ENCODE measurements at places on chromosomes 2 and 18. TPM values are rescaled to one million over a fixed set of nuclear protein-coding genes. Genes with fewer than 3 reads are reported as not detected.

The AP1S3 gene
- 9.1 TPM for total RNA-seq

The CDK5R2 gene
- not detected for total RNA-seq

The ABCG5 gene
- total RNA-seq: not detected

The SERPINB11 gene
- total RNA-seq: not detected

The ONECUT2 gene
- not detected for total RNA-seq

The ANO7 gene
- 0.31 TPM for total RNA-seq

The KCNE4 gene
- not detected for total RNA-seq

The IGFBP5 gene
- 0.18 TPM for total RNA-seq

The ST8SIA5 gene
- not detected for total RNA-seq

The TEX51 gene
- total RNA-seq: not detected

The PLB1 gene
- total RNA-seq: 1.0 TPM

The NCKAP5 gene
- not detected for total RNA-seq

The ARMC9 gene
- total RNA-seq: 0.92 TPM

The MC5R gene
- total RNA-seq: not detected

GRCh38 chr2:161321944-161322648 is 13.9 kb downstream of the PSMD14 start:
- no peak for DNase-seq
- peaks cover 56% of the 10 kb centered on the region for H3K36me3 ChIP-seq
- H3K27ac ChIP-seq: no peak overlapping the region
- H3K27me3 ChIP-seq: no peaks in the 10 kb centered on the region
- H3K4me3 ChIP-seq: no peak overlapping the region
- peaks cover 2% of the 10 kb centered on the region for H3K4me1 ChIP-seq

- H3K4me1 ChIP-seq: no peaks in the 10 kb centered on the region
- H3K36me3 ChIP-seq: no peaks in the 10 kb centered on the region
- H3K27me3 ChIP-seq: peaks cover 36% of the 10 kb centered on the region
- no peak overlapping the region for H3K27ac ChIP-seq
- H3K4me3 ChIP-seq: no peak overlapping the region
Observed at GRCh38 chr18:48433541-48433940, 24.4 kb upstream of the ZBTB7C start.

DNA sequence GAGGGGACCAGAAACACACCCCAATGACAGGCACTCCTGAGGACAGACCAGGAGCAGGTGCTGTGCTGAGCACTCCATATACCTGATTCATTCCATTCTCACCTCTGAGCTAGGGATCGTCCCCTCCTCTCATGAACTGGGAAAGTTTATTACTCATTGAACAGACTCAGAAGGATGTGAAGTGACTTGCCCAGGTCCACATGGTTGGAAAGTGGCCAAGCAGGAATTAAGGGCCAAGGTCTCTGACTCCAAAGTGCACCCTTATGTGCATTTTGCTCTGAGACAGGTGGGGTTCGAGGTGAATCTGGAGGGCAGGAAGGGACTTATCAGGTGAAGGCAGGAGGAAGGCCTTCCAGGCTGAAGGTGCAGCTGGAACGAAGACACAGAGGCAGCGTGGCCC is 25.1 kb upstream of the PLB1 start:
- no peak overlapping the region for H3K4me3 ChIP-seq
- H3K4me1 ChIP-seq: peaks cover 36% of the 10 kb centered on the region
- no peaks in the 10 kb centered on the region for H3K36me3 ChIP-seq
- H3K27me3 ChIP-seq: peaks cover 7% of the 10 kb centered on the region
- H3K27ac ChIP-seq: peak overlapping the region; percentile 65
- no peak for DNase-seq

DNA sequence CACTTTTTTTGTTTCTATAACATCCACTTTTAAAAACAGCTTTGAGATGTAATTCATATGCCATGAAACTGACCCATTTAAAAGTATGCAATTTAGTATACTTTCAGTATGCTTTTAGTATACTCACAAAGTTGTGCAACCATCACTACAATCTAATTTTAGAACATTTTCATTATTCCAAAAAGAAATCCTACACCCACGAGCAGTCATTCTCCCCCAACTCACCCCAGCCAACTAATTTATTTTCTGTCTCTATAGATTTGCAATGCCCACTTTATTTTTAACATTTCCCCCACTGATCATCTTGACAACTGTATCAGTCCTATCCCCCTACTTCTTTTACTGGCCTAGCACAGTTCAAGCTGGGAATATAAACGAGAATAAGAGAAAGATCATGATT is 39.1 kb downstream of the FAM98A start:
- H3K36me3 ChIP-seq: peaks cover 3% of the 10 kb centered on the region
- H3K4me1 ChIP-seq: peaks cover 1% of the 10 kb centered on the region
- no peak overlapping the region for H3K4me3 ChIP-seq
- no peak for DNase-seq
- H3K27ac ChIP-seq: no peak overlapping the region

GRCh38 chr2:4291430-4291829 is 588.1 kb downstream of the DCDC2C start:
- no peaks in the 10 kb centered on the region for H3K36me3 ChIP-seq
- H3K4me1 ChIP-seq: no peaks in the 10 kb centered on the region
- H3K27ac ChIP-seq: no peak overlapping the region

GRCh38 chr2:70615222-70615621 is 61.6 kb upstream of the TGFA start:
- H3K4me1 ChIP-seq: peaks cover 5% of the 10 kb centered on the region
- peaks cover 12% of the 10 kb centered on the region for H3K27me3 ChIP-seq
- no peak overlapping the region for H3K4me3 ChIP-seq
- H3K36me3 ChIP-seq: no peaks in the 10 kb centered on the region

DNA sequence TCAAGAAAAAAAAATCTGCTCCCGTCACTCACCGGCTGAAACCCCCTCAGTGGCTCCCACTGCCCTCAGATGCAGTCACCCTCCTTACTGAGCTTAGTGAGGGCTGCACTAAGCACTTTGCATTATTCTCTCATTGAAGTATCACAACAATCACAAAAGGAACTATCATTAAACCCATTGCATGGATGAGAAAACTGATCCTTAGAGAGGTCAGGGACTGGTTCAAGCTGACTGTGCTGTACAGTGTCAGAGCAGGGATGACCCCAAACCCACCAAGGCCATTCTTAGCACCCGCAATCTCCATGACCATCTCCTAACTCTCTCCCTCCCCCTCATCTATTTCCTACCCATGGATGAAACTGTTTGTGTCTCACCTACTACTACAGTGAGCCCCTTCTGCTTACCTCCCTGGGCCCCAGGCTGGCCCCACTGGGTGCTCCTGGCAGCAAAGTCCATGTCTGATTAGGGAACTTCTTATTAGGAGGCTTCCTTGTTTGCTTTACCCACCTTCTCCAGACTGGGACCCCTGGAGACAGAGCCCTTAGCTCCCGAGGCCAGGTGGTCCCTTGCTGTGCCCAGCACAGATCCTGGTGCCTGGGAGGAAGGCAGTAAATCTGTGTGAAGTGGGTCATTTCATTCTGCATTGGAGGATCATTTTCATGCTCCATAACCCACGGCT is 139.3 kb upstream of the ID2 start:
- DNase-seq: no peak
- H3K27ac ChIP-seq: peak overlapping the region; percentile 97
- H3K36me3 ChIP-seq: peaks cover 8% of the 10 kb centered on the region

DNA sequence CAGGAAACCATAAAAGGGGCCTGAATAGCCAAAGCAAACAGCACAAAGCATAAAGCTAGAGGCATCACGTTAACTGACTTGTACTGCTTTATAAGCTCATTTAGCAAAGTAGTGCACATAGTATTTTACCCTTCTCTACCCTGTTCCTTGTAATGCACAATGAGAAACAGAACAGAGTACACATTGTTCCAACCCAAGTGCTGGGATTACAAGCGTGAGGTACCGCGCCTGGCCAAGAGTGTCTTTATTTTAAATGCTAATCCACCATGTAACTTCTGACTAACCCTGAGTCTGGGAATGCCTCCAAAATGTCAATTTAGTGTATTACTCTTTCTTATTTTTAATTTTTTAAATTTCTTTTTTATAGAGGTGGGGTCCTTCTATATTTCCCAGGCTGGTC is 46.4 kb upstream of the STON1 start:
- H3K27me3 ChIP-seq: no peaks in the 10 kb centered on the region
- H3K4me1 ChIP-seq: peaks cover 3% of the 10 kb centered on the region
- no peak for DNase-seq
- H3K36me3 ChIP-seq: peaks cover 42% of the 10 kb centered on the region

DNA sequence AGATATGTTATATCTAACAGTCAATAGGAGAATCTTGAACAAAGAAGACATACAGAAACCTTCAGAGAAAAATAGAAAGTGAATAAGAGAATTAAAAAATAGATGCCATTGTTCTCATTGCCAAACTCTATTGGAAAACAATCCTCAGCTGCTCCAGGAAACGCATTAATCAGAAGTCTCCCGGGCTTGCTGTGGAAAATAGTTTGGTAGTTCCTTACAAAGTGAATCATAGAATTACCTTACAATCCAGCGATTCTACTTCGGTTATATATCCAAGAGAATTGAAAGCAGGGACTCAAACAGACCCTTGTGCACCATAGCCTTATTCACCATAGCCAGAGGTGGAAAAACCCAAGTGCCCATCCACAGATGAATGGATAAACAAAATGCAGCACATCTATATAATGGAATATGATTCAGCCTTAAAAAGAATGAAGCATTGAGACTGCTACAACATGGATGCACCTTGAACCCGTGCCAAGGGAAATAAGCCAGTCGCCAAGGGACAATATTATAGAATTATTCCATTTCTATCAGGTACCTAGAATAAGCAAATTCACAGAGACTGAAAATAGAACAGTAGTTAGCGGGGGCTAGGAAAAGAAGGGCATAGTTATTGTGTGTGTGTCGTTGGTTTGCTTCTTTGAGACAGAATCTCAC is 21.9 kb upstream of the CHRNA1 start:
- no peak overlapping the region for H3K4me3 ChIP-seq
- DNase-seq: no peak
- no peak overlapping the region for H3K27ac ChIP-seq

- no peaks in the 10 kb centered on the region for H3K27me3 ChIP-seq
- DNase-seq: no peak
- H3K36me3 ChIP-seq: peaks cover 6% of the 10 kb centered on the region
- H3K4me3 ChIP-seq: no peak overlapping the region
Observed at GRCh38 chr2:37705191-37705590, 33.7 kb upstream of the CDC42EP3 start.

- H3K36me3 ChIP-seq: no peaks in the 10 kb centered on the region
- no peak overlapping the region for H3K27ac ChIP-seq
- no peak for DNase-seq
- H3K4me3 ChIP-seq: no peak overlapping the region
- peaks cover 5% of the 10 kb centered on the region for H3K27me3 ChIP-seq
Observed at GRCh38 chr2:165376571-165376975, 92.9 kb upstream of the CSRNP3 start.

GRCh38 chr18:40821596-40822243 is 1133.3 kb upstream of the PIK3C3 start:
- H3K4me1 ChIP-seq: no peaks in the 10 kb centered on the region
- no peak overlapping the region for H3K27ac ChIP-seq
- H3K4me3 ChIP-seq: no peak overlapping the region
- H3K36me3 ChIP-seq: no peaks in the 10 kb centered on the region

DNA sequence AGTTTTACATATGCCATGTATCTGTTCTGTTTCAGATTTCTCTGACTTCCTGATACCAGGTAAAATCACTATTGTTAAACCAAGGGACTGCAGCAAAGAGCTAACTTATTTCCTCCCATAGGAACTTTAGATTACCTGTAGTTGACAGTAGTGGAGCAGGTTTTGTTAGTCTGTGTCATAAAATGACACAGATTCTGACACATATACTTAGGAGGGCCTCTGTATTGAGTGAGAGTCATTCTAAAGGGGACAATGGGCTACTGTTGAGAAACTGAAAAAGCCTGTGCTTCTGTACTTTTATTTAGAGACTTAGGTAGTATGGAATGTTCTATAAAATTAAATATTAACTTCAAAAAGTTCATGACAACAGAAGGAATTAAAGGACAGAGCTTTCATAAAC is 48.2 kb downstream of the KCMF1 start:
- peaks cover 30% of the 10 kb centered on the region for H3K36me3 ChIP-seq
- no peak for DNase-seq
- H3K4me3 ChIP-seq: no peak overlapping the region

GRCh38 chr2:157256626-157257025 is 879 bp upstream of the GALNT5 start:
- no peaks in the 10 kb centered on the region for H3K36me3 ChIP-seq
- H3K4me3 ChIP-seq: no peak overlapping the region

DNA sequence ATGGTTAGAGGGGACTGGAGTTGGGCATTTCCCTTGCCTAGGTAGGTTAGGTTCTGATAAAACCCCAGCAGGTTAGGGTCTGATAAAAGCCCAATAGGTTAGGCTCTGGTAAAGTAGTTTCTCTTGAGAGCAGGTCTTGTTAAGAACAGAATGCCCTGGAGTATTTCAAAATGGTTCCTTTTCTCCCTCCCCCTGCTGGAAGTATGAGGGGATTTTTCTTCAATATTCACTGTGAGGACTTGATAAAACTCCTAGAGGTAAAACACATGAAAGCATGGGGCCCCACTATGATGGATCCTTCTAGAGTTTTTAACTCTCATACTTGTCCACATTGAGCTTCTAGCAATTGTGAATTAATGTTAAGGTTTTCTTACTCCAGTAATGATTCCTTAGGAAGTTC is 27.6 kb downstream of the ANKAR start:
- no peak overlapping the region for H3K27ac ChIP-seq
- no peaks in the 10 kb centered on the region for H3K27me3 ChIP-seq
- no peak overlapping the region for H3K4me3 ChIP-seq
- H3K4me1 ChIP-seq: peaks cover 4% of the 10 kb centered on the region

DNA sequence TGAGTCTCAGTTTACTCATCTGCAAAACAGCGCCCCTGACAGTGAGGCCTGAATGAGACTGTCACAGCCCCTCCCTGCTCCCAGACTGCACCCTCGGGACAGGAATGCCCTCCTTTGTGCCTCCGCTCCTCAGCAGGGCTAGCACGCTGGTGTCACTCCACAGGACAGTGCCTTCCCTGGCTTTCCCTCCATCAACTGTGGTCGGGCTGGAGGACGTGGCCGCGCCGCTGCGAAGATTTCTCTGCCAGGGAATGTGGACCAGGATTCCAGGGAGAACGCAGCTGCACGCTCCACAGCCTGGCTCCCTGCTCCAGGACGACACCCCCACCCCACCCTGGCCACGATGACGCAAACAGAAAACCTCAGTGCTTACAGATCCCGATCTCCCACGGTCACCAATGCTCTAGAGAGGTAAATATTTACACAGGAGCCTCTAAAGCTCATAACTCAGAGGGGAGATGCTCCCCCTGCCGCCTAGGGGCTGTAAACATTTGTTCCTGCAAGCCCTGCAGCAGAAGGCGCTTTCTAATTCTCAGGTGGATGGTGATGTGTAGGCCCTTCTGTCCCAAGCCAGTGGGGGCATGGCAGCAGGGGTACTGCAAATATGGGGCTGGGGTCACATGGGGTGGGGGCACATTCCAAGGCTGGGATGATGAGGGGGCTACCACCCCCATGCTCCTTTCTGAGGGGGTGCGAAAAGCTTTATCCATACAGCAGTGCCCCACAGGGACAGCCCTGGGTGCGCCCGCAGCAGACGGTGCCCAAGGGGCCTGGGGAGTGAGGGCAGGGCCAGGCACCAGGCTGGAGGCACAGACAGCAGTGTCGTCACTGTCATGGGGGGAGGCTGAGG is 12.4 kb downstream of the HS6ST1 start:
- no peaks in the 10 kb centered on the region for H3K4me1 ChIP-seq
- no peaks in the 10 kb centered on the region for H3K36me3 ChIP-seq
- no peak for DNase-seq

GRCh38 chr2:189254268-189254883 is 74.8 kb upstream of the COL5A2 start:
- no peak overlapping the region for H3K4me3 ChIP-seq
- H3K4me1 ChIP-seq: no peaks in the 10 kb centered on the region
- no peak overlapping the region for H3K27ac ChIP-seq
- H3K27me3 ChIP-seq: no peaks in the 10 kb centered on the region
- DNase-seq: no peak
- H3K36me3 ChIP-seq: no peaks in the 10 kb centered on the region

GRCh38 chr18:41058351-41059125 is 896.5 kb upstream of the PIK3C3 start:
- no peak for DNase-seq
- H3K27ac ChIP-seq: no peak overlapping the region
- H3K4me1 ChIP-seq: no peaks in the 10 kb centered on the region

Measured in activated CD8-positive, alpha-beta T cell treated with anti-CD3 and anti-CD28 coated beads, Interleukin-2, amount 10 ng/mL, durations not matched to agents 7 days and 5 days (primary cell).